Naive thymus-derived CD8-positive, alpha-beta T cell (primary cell): ENCODE measurements at places on chromosomes 1 and 21. TPM values are rescaled to one million over a fixed set of nuclear protein-coding genes. Genes with fewer than 3 reads are reported as not detected.

DNA sequence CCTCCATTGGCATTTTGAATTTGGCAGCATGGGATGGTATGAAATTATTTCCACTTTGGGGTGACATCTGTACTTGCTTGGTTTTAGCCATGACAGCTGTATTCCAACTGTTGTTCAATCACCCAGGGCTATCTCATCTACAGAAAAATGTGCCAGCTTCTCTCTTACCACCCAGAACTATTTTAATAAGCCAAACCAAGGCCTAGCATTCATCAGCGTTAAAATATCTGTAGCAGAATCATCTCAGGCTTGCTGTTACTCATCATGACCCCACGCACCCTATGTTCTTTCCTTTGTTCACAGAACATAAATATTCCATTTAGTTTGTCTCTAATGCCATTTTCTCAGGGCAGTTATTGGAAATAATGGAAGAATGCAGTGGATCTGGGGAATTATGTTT is 49.8 kb downstream of the GIPC2 start:
- no peak for DNase-seq

GRCh38 chr1:25651824-25652741 is 35.5 kb downstream of the MAN1C1 start:
- no peak for DNase-seq

GRCh38 chr21:16908077-16908476 is 604.8 kb upstream of the CXADR start:
- DNase-seq: no peak

- DNase-seq: no peak
Observed at GRCh38 chr1:55285834-55286233, 70.7 kb upstream of the USP24 start.

DNA sequence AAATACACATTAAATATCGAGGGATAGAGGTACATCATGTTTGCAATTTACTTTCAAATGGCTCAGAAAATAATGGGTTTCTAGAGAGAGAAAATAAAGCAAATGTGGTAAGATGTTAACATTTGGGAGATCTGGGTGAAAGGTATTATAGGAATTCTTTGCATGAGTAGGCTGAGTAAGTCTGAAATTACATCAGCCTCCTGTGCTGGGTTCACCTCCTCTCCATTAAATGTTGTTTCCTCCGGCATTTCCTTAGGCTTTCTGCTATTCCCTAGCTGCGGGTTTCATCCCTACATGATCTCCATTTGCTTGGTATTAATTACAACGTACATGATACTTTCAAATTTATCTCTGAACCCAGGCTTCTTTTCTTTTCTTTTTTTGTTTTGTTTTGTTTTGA is 31.6 kb downstream of the ZMYND12 start:
- no peak for DNase-seq

DNA sequence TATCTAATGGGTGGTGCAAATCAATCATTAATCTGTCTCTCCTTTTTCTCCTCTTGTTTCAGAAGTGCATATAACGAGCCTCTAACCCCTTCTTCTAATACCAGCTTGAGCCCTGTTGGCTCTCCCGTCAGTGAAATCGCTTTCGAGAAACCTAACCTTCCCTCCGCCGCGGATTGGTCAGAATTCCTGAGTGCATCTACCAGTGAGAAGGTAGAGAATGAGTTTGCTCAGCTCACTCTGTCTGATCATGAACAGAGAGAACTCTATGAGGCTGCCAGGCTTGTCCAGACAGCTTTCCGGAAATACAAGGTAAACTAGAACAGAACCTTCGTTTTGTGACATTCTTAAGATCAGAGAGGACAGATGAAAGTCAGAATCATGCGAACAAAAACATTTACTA is 25.3 kb upstream of the VAMP3 start:
- no peak for DNase-seq

GRCh38 chr1:216186141-216186540 is 237.1 kb downstream of the USH2A start:
- no peak for DNase-seq

GRCh38 chr1:33042831-33043230 is 6.1 kb upstream of the AK2 start:
- no peak for DNase-seq

- DNase-seq: no peak
Observed at GRCh38 chr1:82598812-82599211, 798.1 kb downstream of the ADGRL2 start.

- no peak for DNase-seq
Observed at GRCh38 chr1:159991513-159991912, 37.5 kb upstream of the SLAMF9 start.

GRCh38 chr1:934991-935750 is 11.4 kb downstream of the SAMD11 start:
- DNase-seq: no peak

- no peak for DNase-seq
Observed at GRCh38 chr1:172144445-172145061, 275.9 kb upstream of the C1orf105 start.

DNA sequence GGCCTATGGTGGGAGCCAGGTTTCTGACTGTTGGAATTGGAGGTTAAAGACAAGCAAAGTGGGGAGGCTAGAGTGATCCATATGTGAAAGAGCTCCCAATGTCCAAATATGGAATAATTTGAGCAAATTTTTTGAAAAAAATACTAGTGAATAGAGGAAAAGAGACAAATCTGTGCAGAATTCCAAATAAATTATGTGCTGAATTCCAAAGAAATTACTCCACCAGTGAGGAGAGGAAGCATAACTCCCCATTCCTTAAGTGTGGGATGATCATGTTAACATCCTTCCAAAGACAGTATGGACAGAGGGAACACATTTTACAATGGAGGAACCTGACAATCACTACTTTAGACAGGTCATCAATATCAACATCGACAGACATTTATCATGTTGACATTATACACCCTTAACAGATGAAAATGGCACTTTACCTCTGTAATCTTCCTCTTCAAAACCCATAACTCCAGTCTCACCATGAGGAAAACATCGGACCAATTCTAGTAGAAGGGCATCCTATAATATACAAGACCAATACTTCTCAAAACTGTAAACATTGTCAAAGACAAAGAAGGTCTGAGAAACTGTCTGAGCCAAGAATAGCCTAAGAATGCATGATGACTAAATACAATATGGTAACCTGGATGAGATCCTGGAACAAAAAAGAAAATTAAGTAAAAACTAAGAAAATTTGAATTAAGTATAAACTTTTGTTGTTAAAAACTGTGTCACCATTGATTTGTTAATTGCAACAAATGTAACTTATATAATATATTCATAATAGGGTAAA is 71.5 kb upstream of the RGS4 start:
- no peak for DNase-seq

- DNase-seq: no peak
Observed at GRCh38 chr1:218592688-218593087, 247.6 kb downstream of the TGFB2 start.

DNA sequence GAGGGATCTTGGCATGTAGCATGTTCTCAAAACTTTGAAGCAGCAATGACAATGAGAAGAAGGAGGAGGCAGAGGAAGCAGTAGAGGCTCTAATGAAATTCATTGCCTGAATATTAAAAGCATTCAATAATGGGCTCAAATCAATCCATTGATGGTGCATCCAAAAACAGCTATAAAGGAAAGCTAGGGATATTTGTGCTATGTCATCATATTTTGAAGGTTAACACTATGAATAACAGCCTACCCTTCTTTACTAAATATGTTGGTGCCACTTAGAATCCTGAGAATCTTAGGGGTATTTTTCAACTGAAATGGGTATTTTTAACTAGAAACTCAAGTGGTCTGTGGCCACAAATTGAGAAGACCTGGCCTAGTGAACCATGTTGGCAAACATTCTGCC is 153.7 kb downstream of the SETD4 start:
- no peak for DNase-seq

DNA sequence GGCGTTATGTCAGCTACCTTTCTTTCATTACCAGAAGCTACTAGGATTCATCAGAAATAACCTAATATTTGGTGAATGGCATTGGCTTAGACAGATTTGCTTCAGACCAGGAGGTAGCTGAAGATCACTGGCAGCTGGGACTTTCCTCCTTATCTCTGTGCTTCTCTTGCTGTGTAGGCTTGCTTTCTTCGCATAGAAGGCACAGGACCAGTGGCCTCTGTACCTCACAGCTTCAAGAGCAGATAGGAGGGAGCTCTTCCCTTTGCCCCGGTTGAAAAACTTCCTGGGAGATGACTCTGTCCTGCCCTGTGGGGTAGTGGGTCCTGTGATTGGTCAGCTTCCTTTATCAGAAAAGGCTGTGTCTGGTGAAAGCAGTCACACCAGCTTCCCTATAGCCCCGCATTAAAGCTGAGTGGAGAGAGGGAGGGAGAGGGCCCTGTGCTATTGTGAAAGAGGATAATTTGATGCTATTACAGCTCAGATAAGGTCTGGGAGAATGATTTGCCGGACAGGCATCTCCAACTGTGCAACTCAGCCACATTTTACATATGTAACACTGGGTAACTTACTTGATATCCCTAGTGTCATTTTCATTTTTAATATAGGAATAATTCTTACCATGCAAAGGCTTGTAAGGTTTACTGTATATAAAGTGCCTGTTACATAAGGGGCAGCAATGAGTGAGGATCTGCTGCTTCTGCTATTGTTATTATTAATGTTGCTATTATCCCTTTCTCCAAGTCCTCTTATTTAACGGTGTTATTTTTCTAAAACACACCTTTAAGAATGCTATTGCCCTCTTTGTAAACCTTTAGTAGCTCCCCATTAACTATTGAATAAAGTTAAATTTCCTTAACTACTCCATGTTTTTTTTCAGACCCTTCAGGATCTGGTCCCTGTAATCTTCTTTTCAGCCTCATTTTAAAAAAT is 31.6 kb downstream of the OSBPL9 start:
- DNase-seq: no peak

DNA sequence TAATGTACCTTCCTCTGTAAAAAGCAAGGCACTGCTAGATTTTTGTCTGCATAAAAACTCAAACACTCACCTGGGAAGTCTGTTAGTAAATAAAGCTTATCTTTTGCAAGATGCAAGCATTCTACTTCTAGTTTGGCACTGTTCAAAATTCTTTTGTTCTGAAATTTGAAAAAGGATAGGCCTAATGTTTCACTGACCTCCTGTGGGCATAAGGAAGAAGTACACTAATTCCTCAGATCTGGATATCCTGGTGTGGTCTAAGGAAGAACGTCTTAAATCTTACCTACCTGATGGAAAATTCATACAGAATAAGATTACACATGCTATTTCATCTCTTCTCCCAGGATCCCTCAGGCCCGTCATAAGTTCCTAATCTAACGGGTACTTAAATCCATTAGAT is 93.5 kb upstream of the CAMK1G start:
- no peak for DNase-seq

DNA sequence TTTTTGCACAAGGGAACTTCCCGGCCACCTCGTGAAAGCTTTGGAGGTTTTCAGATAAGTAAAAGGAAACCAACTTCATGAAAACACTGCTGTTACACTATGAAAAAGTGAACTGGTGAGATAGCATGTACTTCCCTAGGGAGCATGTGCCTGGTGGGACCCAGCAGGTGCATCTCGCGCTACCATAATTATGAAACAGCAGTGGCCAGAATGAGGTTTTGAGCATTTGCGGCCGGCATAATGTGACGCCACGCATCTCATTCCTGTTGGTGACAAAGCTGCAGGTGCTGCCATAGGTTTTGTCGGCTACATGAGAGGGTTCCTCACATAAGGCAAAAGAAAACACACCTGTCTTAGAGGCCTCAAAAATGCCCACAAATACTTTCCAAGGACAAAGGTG is 1.7 kb downstream of the KRTAP10-3 start:
- no peak for DNase-seq

GRCh38 chr1:7107109-7107830 is 322.0 kb downstream of the CAMTA1 start:
- DNase-seq: no peak

- peak; percentile 45 for DNase-seq
Observed at GRCh38 chr1:58649555-58649954, 50.3 kb downstream of the MYSM1 start.

DNA sequence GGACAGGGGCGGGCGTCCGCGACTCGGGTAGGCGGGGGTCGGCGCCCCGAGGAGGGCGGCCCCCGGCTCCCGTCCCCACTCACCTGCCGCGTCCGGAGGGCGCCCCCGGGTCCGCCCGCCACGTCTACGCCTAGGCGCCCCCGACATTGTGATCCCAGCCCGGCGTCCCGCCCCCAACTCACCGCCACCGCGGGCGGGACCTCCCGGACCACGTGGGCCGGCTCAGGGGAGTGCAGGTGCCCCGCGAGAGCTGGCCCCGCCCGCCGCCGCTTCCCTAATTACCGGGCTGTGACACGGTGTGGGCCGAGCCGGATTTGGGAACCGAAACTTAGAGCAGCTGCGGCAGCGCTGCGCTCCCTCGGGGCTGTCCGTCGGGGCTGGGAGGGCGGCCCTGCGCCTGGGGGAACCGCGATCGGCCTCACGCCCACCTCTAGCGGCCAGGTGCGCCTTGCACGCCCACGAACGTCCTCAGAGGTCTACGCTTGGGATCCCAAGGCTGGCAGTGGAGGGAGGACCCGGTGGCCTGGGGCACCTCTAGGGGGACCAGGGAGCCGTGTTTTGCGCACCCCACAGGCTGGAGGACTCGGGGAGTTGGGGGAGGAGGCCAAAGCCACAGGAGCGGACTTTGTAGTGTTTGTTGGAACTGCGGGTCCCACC is 521 bp upstream of the NADK start:
- peak; percentile 71 for DNase-seq

GRCh38 chr1:27503844-27504587 is 14.0 kb upstream of the WASF2 start:
- no peak for DNase-seq

- DNase-seq: no peak
Observed at GRCh38 chr1:23407016-23407630, 17.4 kb downstream of the TCEA3 start.

DNA sequence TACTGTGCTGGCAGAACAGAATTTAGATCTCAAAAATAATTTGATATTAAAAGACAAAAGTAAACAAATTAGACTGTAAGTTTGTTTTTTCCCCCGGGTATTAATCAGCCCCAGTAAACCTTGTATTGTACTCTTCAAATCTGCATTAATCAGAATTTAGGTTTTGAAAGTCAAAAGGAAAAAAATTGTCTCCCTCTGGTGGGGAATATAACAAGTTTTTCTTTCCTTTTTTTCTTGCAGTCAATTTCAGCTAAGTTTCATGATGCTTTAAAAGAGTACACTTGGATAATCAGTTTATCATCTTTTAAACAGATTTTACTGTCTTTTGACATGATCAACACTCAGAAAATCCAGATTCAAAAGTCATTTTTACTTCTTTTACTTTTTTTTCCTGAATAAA is 134.5 kb upstream of the PKN2 start:
- DNase-seq: no peak

- no peak for DNase-seq
Observed at GRCh38 chr1:73205294-73205973, 923.1 kb upstream of the NEGR1 start.

GRCh38 chr1:159705251-159705903 is 9.0 kb downstream of the CRP start:
- no peak for DNase-seq

GRCh38 chr1:188514917-188515316 is 1686.2 kb downstream of the PLA2G4A start:
- no peak for DNase-seq

GRCh38 chr1:164876398-164877116 is 317.6 kb downstream of the PBX1 start:
- no peak for DNase-seq

The FAM110D gene
- total RNA-seq: not detected

The SMIM11 gene
- 6.2 TPM for total RNA-seq

The NRDC gene
- 145 TPM for total RNA-seq

The NTNG1 gene
- total RNA-seq: not detected

The UMODL1 gene
- total RNA-seq: 3.1 TPM

The TNFRSF18 gene
- total RNA-seq: 1.6 TPM

The GJA9 gene
- not detected for total RNA-seq

The FAM78B gene
- total RNA-seq: 0.08 TPM

The PTPN22 gene
- 27.3 TPM for total RNA-seq

The SRGAP2C gene
- 14.1 TPM for total RNA-seq

The SIKE1 gene
- total RNA-seq: 64.3 TPM

The CFAP57 gene
- not detected for total RNA-seq
